Osteoblast (primary cell): ENCODE measurements at places on chromosomes 1 and 21. TPM values are rescaled to one million over a fixed set of nuclear protein-coding genes. Genes with fewer than 3 reads are reported as not detected.

CREG1 gene
- total RNA-seq = 133 and 150 TPM in 2 replicates

SDC3 gene
- 38.0 and 39.8 TPM in 2 replicates for total RNA-seq

F5 gene
- total RNA-seq = not detected in 2 replicates

OR2L13 gene
- total RNA-seq = under 0.01 TPM in 1 of 2 replicates, not detected in the other

OPRD1 gene
- total RNA-seq = not detected in 2 replicates

OVAAL gene
- total RNA-seq = not detected in 2 replicates

APCS gene
- total RNA-seq = not detected in 2 replicates

CLCA1 gene
- total RNA-seq = not detected in 2 replicates

CRP gene
- not detected in 2 replicates for total RNA-seq

TRIM46 gene
- 3.2 and 3.3 TPM in 2 replicates for total RNA-seq

CRNN gene
- total RNA-seq = not detected in 2 replicates

BMP8B gene
- total RNA-seq = 0.29 and 0.36 TPM in 2 replicates

BRINP3 gene
- not detected in 2 replicates for total RNA-seq

COL6A1 gene
- total RNA-seq = 1,531 and 1,612 TPM in 2 replicates

SLC45A1 gene
- 1.8 and 2.4 TPM in 2 replicates for total RNA-seq

UBE2U gene
- not detected in 2 replicates for total RNA-seq

C1orf116 gene
- not detected in 2 replicates for total RNA-seq

AKNAD1 gene
- total RNA-seq = not detected in 2 replicates

SLC44A5 gene
- total RNA-seq = under 0.01 and 0.36 TPM in 2 replicates

LDLRAD1 gene
- total RNA-seq = not detected in 2 replicates

REG4 gene
- total RNA-seq = not detected in 2 replicates

AIRE gene
- not detected in 2 replicates for total RNA-seq
